DMS153 (cell line): ENCODE measurements at places on chromosomes 5 and 9.

GRCh38 chr9:85704744-85705143 is 37.0 kb downstream of the AGTPBP1 start:
- DNase-seq = no peak

DNA sequence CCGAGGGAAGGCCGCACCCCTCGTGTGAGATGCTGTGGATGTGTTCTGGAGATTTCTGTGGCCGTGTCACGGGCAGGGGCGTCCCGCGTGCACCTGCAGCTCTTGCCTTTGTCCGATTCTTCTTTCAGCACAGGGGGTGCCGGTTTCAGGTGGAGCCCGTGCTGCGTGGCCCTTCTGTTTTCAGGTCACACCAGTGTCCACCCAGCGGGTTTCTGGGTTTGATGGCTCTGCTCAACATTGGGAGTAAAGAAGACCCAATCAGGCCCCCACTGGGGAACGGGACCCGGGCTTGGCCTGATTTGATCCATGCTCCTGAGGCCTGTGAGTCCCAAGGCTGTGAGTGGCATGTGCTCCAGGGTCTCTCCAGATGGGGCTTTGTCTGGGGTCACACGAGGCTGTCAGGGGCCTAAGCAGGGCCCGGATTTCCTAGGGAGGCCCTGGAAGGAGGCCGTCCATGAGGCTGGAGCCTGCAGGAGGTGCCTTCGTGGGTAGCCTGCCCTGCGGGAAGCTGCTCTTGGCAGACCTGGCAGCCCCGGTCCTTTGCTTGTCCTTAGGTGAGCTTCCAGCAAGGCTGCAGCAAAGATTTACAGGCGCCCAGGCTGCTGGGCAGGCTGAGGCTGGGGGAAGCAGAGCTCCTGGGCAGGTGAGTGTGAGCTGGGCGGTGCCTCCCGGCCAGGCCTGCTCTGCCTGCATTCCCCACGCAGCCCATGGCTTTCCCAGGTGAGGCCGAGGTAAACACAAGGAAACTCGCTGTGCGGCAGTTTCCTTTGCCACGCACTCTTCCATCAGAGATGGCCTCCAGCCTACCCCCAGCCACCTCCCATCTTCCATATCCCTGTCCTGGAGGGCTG is 12.8 kb downstream of the MRPL36 start:
- no peak for DNase-seq

DNA sequence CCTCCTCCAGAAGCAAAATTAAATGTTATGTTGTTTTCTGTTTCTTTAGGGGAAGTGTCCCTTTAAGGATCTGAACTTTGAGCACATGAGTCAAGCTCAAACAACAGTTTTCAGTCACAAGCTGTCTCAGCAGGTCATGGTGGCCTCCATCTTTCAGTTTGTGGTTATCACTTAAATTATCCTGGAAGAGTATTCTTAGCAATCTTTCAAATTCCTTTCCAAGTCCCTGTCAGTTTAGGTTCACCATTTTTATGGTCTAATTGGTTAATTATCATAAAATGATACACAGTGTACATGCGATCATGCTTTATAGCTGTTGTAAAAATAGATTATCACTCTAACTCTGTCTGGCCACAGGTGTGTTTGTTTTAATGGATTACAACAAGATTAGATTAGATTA is 43.1 kb upstream of the SELENOP start:
- DNase-seq = no peak

- no peak for DNase-seq
Observed at GRCh38 chr5:108813673-108814072, 66.0 kb downstream of the FER start.

DNA sequence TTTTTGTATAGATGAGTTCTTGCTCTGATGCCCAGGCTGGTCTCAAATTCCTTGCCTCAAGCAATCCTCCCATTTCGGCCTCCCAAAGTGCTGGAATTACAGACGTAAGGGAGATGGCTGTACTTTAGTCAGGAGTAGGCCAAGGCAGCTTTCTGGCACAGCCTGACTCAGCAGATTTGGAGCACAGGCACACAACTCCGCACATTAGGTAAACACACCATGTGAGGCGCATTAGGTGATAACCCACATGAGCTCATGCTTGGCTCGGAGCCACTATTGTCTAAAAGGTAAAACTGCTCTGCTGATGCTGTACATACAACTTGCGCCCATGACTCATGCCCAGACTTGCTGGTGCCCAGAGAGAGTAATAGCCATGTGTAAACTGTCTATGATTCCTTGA is 1157.9 kb downstream of the TAF11L14 start:
- peak; percentile 80 for DNase-seq

- no peak for DNase-seq
Observed at GRCh38 chr5:2904399-2904798, 152.9 kb upstream of the IRX2 start.

DNA sequence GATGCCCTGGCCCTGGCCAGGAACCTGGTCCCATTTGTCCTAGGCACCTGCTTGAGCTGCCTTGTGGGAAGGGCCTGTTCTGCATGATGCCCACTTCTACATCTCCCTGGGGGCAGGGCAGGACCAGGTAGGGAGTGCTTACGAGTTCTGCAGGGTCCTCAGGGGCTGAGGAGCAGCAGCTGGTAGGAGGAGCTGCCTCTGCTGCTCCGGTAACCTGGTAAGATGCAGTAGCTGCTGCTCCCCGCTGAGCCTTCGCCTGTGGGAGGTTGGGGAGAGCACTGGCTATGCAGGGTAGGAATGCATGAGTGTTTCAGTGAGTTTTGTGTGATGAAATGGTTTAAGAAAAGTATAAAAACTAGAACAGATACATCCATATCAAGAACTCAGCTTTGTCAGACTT is 13.6 kb downstream of the LRRC8A start:
- no peak for DNase-seq

- no peak for DNase-seq
Observed at GRCh38 chr5:119708076-119708790, 78.9 kb downstream of the FAM170A start.

DNA sequence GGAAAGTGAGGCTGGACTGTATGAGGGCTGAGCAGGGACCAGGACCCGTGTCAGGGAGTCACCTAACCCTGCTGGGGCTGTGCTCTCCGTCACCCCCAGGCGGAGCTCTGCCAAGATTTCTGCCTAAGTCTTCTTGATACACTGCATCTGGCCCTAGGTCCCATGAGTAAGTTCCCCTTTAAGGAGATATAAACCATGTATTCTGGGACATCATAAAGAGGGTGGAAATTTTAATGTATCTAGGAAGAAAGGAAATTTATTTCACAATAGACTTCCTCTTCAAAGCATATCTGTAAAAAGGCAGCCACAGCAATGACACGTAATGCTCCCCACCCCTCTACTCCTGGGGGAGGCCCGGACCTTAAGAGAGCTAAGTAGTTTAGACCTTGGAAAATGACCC is 183.4 kb downstream of the FBXL7 start:
- DNase-seq = no peak

GRCh38 chr9:128296340-128297220 is 20.5 kb downstream of the SWI5 start:
- DNase-seq = no peak

DNA sequence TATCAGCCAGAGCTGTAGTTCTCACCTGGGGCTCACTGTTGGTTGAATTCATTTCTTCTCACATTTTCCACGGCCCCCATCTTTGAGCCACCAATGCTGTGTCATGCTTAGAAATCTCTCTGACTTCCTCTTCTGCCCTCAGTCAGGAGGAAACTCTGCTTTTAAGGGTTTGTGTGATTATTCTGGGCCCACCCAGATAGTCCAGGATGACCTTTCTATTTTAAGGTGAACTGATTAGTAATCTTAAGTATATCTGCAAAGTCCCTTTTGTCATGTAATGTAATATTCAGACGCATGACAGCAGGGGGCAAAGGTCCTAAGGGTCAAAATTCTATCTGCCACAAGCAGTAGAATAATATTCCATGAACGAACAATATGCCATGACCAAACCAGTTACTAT is 88.4 kb downstream of the AK8 start:
- DNase-seq = no peak

- no peak for DNase-seq
Observed at GRCh38 chr5:123659011-123659410, 147.0 kb downstream of the CSNK1G3 start.

DNA sequence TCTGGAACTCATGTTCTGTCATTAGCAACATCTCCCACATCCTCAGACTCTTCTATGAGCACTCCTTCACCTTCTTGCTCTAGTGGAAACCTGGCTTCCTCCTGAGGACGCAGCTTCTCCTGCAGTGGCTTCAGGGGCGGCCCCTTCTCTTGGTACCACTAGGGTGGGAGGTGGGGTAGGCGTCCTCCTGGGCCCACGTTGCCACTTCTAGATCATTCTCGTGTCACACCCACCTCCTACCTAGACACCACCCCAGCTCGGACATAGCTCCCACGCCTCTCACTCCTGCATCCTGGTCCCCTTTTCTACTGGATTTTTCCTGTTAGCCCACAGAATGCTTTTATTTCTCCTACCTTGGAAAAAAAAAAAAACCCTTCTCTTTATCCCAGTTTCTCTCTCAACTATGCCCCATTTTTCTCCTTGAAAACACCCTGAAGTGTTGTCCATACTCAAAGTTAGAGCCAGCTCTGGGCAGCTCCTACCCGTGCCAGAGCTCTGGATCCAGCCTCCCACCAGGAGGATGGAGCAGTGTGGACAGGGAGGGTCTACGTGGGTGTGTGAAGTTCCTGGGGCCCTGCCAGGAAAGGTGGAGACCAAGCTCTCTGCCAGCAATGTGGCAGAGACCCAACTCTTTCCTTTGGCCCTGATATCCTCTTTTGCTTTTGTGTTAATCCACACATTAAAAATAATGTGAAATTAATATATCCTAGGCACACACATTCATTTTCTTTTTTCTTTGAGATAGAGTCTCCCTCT is 179.2 kb downstream of the HSPA4 start:
- DNase-seq = no peak

GRCh38 chr5:80756292-80756691 is 101.5 kb upstream of the DHFR start:
- DNase-seq = no peak

GRCh38 chr9:105187781-105188180 is 56.7 kb upstream of the SLC44A1 start:
- DNase-seq = no peak

DNA sequence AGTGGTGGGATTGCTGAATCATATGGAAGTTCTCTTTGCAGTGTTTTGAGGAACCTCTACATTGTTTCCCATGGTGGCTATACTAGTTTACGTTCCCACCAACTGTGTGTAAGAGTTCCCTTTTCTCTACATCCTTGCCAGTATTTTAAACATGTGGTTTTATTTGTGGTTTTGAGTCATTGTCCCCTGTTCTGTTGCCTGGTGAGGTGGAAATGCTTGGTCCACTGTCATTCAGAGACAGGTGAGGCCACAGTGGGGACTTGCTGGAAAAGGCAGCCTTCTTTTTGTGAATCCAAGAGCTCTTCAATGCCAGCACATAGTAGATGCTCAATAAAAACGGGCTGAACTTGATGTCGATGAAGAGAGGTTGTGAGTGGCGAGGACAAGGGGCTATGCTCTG is 44.2 kb downstream of the SH3PXD2B start:
- DNase-seq = no peak

DNA sequence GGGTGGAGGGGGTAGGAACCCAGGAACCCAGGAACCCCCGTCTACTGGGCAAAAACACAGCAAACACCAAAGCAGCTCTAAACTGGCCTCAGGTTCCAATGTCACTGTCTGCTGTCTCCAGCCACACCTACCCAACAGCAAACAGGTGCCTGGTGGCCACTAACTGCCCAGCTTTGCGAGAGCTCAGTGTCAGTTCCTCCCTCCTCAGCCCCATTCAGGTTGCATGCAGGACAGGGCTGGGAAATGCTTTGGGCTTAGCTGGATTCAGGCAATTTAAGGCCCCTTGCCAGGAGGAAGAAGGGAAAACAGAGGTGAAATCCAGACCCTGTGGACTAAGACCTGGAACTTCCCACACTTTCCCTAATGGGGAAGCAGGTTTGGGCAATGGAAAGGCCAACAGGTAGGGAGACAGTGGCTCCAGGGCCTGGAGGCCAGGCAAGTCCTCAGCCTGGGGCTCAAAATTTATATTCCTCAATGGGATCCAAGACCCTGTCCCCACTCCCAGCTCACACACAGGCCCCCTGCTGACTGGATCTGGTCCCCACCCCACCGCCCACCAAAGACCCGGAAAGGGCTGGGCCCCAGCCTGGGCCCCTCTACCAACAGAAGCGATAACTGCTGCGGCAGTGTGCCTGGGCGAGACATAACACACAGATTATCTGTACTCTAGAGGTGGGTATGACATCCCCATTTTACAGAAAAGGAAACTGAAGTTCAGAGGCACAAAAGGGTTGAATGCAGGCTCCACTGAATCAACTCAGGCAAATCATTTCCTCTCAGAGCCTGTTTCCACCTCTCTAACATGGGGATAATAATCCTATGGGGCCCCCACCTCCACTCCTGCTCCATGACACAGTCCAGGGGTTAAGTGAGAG is 3.5 kb downstream of the EEIG1 start:
- no peak for DNase-seq
